Spinal cord (tissue), 10 donors: ENCODE measurements at places on chromosomes 16 and 17. TPM values are rescaled to one million over a fixed set of nuclear protein-coding genes. Genes with fewer than 3 reads are reported as not detected.

- DNase-seq: no peak
Observed at GRCh38 chr17:83064021-83064731, 15.2 kb upstream of the METRNL start.

GRCh38 chr17:81396722-81397313 is 1.6 kb downstream of the BAHCC1 start:
- DNase-seq: no peak

DNA sequence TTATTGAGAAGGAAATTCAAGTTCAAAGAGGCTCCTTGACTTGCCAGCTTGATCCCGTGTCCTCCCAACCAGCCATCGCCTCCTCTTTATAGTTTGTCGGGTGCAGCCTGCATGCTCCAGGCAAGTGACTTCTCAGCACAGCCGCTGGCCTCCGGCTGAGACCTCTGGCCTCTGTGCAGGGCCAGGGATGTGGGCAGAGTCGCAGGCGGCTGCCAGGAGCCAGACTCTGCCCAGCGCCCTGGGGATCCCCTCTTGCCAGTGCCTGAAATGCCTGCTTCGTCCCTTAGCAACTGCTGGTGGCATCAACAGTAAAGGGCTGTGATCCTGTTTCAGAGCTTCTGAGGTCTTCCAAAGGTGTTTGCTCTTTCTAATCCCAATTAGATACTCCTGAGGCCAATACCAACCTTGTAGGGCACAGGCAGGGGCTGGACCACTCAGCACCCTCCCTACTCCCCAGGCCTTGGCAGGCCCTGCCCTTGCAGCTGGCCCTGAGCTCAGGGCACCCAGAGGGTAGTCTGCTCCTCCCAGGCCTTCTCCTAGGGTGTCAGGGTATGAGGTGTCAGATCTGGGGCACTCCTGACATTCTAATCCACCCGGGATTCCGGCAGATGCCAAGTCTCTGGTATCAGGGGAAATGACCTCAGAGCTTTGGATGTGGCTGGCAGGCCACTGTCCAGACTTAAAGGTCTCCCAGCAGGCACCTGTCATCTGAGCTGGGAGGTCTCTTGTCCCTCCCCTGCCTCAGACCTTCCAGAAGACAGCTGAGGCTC is 68.0 kb upstream of the SIAH1 start:
- DNase-seq: no peak

GRCh38 chr17:16925461-16926060 is 46.4 kb downstream of the TNFRSF13B start:
- no peak for DNase-seq

- no peak for DNase-seq
Observed at GRCh38 chr16:25988084-25988483, 296.3 kb downstream of the HS3ST4 start.

- DNase-seq: no peak
Observed at GRCh38 chr17:54891176-54891821, 9.4 kb upstream of the TOM1L1 start.

Gene ZNF771
- 20.5 TPM for polyA plus RNA-seq

- no peak for DNase-seq
Observed at GRCh38 chr17:15493693-15494035, 26.2 kb upstream of the CDRT4 start.

- no peak for DNase-seq
Observed at GRCh38 chr16:79271583-79271982, 329.0 kb downstream of the MAF start.

DNA sequence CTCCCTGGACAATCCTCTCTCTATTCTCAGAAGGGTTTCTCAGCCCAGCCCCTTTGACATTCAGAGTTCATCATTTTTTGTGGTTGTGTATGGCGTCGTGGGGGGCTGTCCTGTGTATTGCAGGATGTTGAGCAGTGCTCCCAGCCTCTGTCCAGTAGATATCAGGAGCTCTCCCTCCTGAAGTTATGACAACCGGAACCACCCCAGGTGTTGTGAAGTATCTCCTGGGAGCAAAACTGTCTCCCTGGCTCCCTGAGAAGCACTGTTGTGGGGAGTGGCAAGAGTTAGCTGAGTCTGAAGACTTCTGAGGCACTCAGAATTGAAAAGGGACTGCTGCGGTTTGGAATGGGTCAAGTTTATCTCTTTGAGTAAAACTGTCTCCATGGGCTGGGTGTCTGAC is 55.9 kb upstream of the MGAT5B start:
- no peak for DNase-seq

- peak; percentile 88 for DNase-seq
Observed at GRCh38 chr16:84484579-84485254, 19.7 kb downstream of the MEAK7 start.

- DNase-seq: no peak
Observed at GRCh38 chr16:84618581-84619460, 943 bp upstream of the COTL1 start.

Gene CSH2
- polyA plus RNA-seq: 5.5 TPM

GRCh38 chr17:82114872-82115271 is 16.8 kb upstream of the FASN start:
- DNase-seq: no peak

- no peak for DNase-seq
Observed at GRCh38 chr16:12680531-12680930, 123.2 kb downstream of the CPPED1 start.
